ENCODE measurements at places on chromosomes 5 and 9.

DNA sequence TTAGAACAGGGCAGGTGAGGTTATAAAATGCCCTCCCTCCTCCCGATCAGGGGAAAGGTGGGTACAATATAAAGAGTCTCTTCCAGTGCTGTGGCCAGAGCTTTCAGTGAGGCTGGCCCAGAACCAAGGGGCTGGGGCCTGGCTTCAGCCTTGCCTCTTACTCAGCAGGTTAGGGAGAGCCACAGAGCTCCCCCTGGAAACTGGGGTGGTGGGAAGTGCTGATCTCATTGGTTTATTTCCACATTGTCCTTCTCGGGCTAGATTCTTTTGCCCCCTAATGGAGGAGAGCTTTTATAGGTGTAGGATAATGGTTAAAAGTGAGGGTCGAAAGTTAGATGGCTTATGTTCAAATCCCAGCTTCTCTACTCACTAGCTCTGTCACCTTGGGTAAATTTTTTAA is 186.7 kb upstream of the TBC1D2 start:
- no peak for DNase-seq

DNA sequence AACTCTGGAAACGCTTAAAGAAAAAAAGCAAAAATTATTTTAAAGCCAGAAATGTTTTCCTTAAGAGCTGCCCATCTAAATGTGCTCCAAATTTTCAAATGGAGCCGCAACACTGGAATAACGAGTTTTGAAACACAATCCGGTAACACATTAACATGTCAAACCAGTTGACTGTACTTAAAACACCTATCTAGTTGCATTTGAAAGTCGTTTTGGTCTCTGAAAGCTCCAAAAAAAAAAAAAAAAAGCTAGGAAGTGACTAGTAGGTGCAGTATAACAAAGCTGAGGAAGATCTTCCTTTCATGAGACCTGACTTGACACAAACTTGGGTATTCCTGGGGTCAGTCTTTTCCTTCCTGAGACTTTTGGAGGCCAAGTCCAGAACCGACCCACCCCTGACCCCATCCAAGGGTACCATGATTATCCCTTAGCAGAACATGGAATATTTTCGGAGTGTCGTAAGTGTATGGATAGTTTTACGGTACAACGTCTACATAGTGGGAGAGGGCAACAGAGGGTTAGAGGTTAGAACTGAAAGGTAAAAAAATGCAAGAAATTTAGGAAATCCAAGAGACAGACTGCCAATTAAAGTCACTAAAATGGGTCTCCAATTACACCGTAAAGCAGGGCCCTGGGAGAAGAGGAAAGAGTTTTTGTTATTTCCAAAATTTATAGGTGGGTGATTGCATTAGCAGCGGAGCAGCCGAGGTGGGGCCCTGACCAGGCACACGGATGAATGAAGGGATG is 812 bp downstream of the CETN3 start:
- DNase-seq: no peak

- no peak for DNase-seq
Observed at GRCh38 chr5:148970228-148970627, 92.6 kb downstream of the SH3TC2 start.

- DNase-seq: no peak
Observed at GRCh38 chr5:138369706-138370105, 17.2 kb downstream of the KDM3B start.

GRCh38 chr5:65032250-65032649 is 263.5 kb downstream of the CWC27 start:
- DNase-seq: no peak

DNA sequence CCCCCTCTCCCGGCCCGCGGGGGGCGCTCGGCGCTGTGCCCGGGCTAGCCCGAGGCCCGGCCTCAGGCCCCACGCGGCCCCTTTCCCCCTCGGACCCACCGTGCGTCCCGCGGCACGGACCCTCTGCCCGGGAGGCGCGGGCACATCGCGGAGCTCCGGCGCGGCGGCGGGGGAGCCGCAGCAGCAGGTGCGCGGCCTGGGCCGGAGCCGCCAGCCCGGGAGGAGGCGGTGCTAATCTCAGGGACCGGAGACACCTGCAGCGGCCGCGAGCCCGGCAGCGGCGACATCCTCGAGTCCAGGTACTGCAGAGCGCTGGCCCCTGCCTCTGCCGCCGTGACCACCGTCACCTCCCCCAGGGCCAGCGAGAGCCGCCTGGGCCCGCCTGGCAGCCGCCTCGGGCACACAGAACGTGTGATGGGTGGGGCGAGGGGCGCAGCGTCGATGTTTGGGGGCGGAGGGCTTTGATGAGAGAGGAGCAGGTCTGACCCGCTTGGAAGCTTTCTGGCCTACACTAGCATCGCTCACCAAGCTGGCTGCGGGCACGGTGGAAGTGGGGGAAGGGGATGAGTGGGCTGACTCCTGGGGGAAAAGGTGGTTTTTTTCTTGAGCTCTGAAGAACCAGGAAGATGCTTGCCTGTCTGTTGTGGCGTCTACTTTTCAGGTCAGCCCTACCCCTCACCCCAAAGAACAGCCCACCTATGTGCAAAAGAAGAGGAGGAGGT is 524 bp downstream of the CYFIP2 start:
- DNase-seq: no peak

DNA sequence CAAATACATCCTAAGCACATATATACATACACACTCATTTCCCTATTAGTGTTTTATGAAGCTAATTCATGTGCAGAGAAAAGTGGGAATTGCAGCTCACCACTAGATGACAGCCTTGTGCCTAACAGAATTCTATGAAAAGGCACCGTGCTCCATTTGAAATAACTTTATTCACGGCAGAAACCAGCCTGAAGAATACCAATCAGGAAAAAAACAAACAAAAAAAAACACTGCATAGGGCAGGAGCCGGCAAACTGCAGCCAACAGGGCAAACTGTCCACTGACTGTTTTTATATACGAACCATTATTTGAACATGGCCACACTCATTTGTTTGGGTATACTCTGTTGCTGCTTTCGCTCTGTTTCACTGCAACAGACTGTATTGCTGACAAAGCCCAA is 33.6 kb downstream of the ERMP1 start:
- DNase-seq: no peak

GRCh38 chr9:78958892-78959291 is 612.9 kb upstream of the TLE4 start:
- no peak for DNase-seq

DNA sequence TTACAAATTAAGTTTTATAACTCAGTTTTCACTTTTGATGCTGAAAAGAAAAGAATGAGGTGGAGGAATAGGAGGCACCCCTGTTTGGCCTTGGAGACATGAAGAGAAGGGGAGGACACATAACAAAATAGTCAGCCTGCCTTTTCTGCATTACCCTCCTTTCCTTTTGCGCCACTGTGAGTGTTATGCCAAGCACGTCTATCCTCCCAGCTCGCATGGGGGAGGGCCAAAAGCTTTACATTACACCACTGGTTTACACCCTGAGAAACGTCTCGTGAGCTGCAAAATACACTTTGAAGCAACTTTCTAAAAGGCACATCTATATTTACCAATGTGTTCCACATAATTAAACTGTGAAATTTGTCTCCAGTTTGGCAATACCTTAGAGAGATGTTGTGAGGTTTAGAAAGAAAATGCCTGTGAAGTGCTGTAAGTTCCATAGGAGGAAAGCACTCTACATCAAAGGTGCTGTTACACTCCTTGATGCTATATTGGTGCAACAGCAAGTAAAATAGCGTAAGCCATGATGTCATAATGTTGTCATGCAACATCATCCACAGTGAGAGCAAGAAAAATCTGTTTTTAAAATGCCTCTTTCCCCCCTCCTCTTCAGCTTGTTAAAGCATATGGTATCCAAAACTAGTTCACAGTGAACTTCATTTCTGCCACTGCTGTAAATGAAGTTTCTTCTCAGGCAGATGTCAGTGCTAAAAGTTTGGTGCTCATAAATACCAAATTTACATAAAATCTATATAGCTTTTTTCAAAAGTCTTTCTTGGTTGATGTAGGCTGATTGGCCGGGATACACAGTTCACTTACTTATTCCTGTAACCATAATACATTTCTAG is 50.3 kb downstream of the CETN3 start:
- no peak for DNase-seq

- no peak for DNase-seq
Observed at GRCh38 chr5:98796197-98796972, 22.9 kb downstream of the RGMB start.

GRCh38 chr5:98248949-98249348 is 524.5 kb upstream of the RGMB start:
- no peak for DNase-seq

GRCh38 chr5:31913808-31914207 is 260.3 kb downstream of the GOLPH3 start:
- DNase-seq: no peak

- no peak for DNase-seq
Observed at GRCh38 chr9:89410641-89411350, 87.1 kb downstream of the SEMA4D start.

DNA sequence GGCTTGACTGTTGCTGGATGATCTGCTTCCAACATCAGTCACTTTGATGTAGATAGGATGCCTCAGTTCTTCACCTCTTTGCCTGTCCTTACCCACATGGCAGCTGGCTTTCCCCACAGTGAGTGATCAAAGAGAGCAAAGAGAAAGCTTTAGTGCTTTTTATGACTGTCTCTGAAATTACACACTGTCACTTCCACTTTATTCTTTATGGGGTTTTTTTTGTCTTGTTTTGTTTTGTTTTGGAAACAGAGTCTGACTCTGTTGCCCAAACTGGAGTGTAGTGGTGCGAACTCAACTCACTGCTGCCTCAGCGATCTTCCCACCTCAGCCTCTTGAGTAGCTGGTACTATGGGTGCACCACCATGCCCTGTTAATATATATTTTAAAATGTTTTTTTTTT is 32.4 kb upstream of the C5orf24 start:
- no peak for DNase-seq

DNA sequence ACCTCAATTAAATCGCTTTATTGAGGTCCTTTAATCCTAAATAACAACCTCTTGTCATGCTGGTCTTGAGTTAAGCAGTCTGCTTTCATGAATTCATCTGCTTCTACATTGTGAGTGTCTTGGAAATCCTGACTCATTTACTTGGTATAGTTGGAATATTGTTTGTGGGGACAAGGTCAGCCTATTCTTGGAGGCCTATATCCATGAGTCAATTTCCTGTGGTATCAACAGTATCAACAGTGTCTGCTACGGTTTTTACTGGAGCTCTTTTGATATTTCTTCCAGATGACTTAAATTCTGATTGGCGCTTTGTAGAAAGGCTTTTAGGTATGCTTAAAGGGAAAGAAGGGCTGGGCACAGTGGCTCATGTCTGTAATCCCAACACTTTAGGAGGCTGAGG is 71.2 kb upstream of the PARP8 start:
- no peak for DNase-seq

DNA sequence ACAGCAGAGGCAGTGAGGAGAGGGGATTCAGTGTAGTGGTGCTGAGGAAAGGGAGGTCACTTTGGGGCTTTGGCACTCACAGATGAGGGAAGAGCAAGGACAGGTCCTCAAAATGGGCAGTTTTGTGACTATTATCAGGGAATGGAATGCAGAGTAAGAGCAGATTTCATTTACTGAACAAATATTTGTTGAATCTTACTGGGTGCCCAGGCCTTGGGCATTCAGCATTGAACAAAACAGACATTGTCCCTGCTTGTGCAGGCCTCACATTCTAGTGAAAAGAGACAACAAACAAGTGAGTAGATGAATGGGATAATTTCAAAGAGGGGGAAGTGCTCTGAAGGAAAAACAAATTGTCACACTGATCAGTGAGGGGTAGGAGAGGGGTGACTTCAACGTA is 404.1 kb downstream of the DMRT2 start:
- DNase-seq: no peak

- no peak for DNase-seq
Observed at GRCh38 chr5:198516-199196, 7.4 kb downstream of the LRRC14B start.

- no peak for DNase-seq
Observed at GRCh38 chr5:9176641-9177040, 369.2 kb downstream of the SEMA5A start.

DNA sequence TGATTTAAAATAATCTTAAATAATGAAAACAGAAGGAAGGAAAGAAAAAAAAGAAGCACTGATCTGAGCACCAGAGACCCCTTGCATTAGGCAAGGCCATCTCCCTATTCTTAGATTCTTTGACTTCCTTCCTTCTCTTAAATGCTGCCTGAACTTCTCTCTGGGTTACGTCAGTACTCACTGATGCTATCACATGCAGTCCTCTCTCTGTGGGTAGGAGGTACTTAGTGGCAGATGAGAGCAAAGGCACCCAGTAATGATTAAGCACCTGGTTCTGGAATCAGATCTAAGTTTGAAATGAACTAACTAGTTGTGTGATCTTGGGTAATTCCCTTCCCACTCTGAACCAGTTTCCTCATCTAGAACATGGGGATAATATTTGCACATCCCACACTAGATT is 110.3 kb upstream of the TBC1D2 start:
- no peak for DNase-seq

Data from esophagus squamous epithelium (tissue), 5 donors.